Amygdala (tissue), 56 donors: ENCODE measurements at places on chromosomes 6 and 20.

DNA sequence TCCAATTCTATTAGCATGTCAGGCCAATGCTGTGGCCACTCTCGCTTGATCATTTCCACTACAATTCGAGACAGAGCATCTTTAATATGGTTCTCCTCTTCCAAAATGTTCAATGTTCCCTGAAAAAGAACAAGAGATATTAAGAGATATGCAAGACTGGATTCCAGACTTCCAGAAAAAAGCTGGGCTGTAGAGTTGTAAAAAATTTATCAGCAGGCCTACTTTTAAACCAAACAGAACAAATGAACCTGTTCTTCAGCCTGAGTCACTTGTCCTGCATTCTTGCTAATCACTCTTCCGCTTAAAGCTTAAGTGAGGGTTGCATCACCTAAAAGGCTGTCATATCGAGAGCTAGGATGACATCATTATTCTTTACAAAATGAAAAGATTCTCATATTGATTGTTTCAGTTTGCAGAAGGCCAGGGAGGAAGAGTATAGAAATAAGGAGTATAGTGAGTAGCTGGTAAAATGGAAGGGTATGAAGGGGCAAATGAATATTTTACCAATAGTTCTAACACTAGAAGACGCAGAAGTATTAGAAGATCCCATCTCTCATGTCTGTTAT lies 4.9 kb downstream of the XPO5 start:
- no peak for DNase-seq

GRCh38 chr6:111652156-111652555 lies 46.5 kb upstream of the TRAF3IP2 start:
- DNase-seq = no peak

- no peak for DNase-seq
Observed at GRCh38 chr6:52103623-52104022, 16.2 kb upstream of the PKHD1 start.

GRCh38 chr6:5286780-5287179 lies 25.5 kb downstream of the FARS2 start:
- no peak for DNase-seq

DNA sequence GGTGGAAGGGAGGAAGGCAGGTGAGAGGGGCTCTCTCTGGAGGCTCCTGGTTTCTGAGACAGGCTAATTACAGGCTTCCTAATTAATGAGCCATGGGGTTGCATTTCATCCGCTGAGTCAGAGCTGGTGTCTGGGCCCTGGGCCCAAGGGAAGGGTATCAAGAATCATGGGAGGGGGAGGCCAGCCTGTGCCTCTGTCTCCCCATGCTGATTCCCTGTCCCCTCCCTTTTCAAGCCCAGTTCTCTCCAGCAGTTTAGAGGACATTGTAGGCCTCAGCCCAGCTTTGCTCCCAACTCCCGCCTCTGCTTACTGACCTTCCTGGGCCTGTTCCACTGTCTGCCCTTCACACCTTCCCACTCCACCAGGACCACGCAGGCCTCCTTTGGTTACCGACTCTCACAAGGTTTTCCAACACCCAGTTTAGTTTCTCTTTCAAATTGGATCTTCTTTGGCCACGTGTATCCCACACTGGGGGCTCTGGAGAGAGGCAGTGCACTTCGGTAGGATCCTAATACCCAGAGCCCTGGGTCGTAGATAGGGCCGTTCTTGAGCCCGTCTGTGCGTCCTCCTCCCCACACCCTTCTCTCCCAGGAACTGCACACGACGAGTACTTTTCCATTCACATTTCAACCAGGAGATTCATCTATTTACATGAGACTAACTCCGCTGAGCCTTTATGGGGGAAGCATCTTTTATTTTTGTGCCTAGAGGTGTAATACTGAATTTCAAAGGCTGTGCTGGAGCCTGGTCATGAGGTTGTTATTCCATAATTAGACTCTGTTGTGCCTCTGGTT lies 18.2 kb upstream of the AVP start:
- DNase-seq = no peak

- DNase-seq = no peak
Observed at GRCh38 chr6:124007266-124007665, 203.6 kb downstream of the NKAIN2 start.

DNA sequence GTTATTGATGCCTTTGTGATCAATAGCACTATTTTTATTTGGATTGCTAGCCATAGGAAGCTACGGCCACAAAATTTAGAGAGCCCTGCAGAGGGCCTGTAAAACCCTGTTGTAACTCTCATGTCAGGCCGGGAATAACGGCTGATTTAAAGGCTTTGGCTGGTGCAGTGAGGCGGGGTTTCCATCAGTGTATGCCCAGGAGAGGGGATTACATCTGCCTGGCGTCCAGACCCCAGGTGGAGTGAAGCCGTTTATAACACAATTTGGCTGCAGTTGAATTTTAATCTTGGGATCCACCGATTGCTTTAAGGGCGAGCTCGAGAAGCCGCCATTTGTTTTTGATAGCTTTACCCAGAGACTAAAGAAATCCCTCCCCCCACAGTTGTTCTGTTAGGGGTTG lies 29.1 kb upstream of the APCDD1L start:
- no peak for DNase-seq

GRCh38 chr6:108640104-108640503 lies 79.4 kb downstream of the FOXO3 start:
- no peak for DNase-seq

DNA sequence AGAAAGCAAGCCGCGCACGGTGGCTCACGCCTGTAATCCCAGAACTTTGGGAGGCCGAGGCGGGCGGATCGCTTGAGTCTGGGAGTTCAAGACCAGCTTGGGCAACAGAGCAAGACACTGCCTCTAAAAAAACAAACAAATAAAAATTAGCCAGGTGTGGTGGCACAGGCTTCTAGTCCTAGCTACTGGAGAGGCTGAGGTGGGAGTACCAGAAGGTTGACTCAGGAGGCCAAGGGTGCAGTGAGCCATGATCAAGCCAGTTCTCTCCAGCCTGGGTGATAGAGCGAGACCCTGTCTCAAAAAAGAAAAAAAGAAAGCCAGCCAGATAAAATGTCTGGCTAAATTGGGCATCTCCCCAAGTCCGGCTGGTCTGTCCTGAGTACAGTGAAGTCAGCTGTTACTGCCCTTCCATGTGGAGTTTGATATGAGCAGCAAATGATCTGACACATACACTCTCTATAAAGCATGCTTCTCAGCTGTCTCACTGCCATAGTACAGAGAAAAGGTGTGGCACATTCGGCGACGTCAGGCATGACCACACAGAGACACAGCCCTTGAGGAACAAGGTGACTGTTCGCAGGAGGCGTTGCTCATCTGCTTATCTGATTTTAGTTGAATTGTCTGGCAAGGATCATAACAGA lies 13.0 kb downstream of the CD83 start:
- DNase-seq = no peak

DNA sequence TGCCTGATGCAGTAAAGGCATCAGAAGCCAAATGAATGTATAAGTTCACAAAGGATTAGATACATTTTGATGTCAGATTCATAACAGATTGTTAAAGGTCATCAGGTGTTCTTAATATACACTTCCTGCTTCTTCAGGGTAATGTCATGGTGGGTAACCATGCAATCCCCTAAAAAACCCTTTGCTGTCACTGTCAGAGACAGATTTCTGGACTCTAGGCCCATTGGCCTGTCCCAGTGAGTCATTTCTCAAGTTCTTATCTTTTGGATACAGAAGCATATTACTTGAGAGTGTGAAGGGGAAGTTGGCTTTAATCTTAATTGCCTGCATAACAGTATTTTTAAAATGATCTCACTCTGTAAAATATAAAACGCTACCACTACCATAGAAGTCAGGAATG lies 895.6 kb upstream of the MAP3K7 start:
- no peak for DNase-seq

GRCh38 chr20:23612396-23612795 lies 6.7 kb upstream of the CST9 start:
- DNase-seq = no peak

GRCh38 chr20:58228484-58229197 lies at the start of gene ANKRD60:
Gene ANKRD60, minus strand, starts transcription at chr20:58228653. Its CDS starts 0 bp downstream, at chr20:58228653.
- no peak for DNase-seq

- no peak for DNase-seq
Observed at GRCh38 chr6:108940741-108941140, 92.5 kb downstream of the ARMC2 start.

- DNase-seq = no peak
Observed at GRCh38 chr6:31075528-31075927, 36.8 kb downstream of the C6orf15 start.

DNA sequence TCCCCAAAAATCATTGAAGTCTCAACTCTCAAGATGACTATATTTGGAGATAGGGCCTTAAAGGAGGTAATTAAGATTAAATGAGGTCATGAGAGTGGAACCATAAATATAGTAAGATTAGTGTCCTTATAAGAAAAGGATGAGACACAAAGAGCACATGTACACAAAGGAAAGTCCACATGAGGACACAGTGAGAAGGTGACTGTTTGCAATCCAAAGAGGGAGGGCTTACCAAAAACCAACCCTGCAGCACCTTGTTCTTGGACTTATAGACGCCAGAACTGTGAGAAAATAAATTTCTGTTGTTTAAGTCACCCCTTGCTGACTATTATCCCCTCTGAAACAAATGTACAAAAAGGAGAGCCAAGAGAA lies 150.4 kb upstream of the SMLR1 start:
- DNase-seq = no peak
